ENCODE measurements at places on chromosomes 12 and 14.

GRCh38 chr12:130249376-130249775 lies 87.1 kb downstream of the FZD10 start:
- no peak for DNase-seq

DNA sequence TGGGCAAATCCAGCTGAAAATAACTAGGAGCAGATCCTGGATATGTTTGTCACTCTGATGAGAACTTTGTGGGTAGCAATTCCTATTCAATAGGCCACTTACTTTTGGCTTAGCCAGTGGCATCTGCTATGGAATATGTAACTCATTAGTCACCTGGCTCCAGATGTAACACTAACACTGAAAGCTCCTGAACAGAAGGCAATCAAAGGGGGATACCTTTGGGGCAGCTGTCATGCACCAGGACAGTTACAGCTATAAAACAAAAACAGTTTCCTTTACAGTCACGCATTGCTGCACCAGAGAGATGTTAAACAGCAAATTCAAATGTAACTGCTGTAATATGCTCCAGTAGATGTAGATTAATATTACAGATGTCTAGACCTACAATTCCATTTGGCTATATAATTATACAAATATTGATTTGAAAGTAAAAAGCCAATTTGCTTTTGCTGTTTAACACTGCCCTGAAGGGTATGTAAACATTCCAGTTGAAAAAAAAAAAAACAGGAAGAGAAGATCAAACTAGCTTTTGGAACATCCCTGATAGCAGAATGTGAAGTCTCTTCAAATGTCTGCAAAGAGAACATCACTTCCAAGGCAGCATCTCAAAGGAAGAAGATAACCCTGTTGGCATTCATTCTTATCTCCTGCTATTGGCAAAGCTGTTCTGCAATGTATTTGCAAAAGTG lies 18.4 kb downstream of the RACGAP1 start:
- no peak for DNase-seq

DNA sequence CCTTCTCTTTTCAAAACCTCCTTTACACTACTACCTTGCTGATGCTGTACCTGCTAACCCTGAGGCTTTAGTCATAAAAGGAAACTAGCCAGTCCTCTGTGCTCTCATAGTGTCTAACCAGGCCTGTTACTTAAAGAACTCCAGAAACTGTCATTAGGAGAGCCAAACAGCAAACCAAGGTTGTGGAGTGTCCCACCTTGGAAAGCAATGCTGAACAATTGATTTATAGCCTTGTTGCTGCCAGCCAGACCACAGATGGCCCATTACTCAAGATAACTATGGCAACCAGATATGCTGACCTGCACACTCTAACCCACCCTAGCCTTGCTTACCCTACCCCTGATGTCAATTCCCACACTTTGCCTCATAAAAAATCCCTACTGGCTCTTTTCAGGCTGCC lies 26.5 kb upstream of the BCAT1 start:
- no peak for DNase-seq

DNA sequence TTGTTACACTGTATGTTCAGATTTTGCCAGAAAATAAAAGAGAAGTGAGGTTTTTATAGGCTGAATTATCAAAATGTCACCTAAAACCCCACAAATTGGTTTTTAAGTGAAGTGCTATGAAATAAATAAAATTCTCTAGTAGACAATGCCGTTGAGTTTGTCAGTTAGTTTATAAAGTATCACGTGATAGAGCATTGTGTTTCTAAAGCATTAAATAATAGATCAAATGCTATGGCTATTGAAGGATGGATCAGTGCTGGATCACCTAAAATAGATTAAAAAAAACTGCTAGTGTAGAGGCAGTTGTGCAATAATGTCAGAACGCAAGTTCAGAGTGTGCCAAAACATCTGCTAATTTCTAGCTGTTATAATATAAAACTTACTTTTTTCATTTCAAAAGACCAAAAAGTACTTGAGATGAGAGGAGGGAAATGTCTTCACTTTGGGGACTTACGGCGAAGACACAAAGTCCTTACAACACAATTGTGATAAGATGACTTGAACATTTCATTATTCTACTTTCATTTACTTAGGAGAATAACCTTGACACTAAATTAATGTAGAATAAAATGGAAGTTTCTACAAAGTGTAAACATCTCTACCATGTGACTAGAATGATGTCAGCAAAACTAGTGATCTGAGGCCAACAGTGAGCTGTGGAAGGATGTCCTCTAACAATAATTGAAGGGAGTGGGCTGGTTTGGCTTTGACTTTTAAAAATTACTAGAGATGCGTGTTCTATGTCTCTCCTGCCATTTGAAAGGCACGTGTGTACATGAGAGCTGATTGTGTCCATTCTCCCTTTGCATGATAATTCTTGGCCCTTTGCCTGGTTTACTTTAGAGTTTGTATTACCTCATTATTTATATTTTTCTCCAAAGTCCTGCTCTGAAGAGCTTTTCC lies 154.4 kb upstream of the PDE3A start:
- DNase-seq: no peak

DNA sequence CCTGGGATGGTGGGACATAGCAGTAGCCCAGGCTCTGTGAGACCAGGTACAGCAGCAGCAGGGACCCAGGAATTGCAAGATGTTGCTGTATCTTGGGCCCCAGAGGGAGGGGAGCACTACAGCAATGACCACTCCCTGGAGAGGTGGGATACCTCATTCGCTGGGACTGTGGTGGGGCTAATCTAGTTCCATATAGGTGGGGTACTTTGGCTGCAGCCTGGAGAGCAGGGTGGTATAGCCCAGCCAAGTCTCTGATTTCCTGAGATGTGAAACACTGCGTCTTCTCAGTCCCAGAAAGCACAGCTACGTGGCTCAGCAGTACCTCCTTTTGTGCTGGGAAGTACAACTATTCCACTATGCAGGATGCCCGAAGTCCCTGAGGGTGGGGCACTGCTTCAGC lies 163.7 kb upstream of the ARHGAP5 start:
- DNase-seq: no peak

GRCh38 chr12:21666722-21667121 lies 9.1 kb upstream of the LDHB start:
- DNase-seq: no peak

DNA sequence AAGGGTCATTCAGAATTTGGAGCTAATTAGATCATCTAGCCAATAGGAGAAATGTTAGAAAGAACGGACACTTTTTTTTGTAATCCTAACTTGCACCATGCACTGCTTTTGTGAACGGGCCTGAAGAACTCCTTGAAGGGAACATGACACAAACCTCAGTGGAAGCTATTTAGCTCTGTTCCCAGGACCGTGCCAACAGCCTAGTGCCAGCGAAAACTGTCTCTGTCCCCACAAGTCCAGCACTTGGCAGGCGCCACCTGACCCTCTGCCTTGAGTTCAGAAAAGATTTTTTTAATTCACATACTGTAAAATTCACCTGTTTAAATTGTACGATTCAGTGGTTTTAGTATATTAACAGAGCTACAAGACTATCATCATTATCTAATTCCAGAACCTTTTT lies 31.3 kb upstream of the KCNA5 start:
- no peak for DNase-seq

GRCh38 chr12:94678849-94679248 lies 28.5 kb upstream of the TMCC3 start:
- DNase-seq: no peak

DNA sequence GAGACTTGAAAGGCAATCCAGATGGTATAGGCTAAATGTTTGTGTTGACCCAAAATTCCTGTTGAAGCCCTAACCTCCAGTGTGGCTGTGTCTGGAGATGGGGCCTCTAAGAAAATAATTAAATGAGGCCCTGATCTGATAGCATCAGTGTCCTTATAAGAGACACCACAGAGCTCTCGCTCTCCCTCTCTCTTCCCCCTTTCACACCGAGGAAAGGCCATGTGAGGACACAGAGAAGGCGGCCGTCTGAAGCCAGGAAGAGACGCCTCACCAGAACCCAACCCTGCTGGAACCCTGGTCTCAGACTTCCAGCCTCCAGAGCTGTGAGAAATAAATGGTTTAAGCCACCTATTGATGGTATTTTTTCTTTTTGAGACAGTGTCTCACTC lies 87.5 kb downstream of the SCARB1 start:
- no peak for DNase-seq

DNA sequence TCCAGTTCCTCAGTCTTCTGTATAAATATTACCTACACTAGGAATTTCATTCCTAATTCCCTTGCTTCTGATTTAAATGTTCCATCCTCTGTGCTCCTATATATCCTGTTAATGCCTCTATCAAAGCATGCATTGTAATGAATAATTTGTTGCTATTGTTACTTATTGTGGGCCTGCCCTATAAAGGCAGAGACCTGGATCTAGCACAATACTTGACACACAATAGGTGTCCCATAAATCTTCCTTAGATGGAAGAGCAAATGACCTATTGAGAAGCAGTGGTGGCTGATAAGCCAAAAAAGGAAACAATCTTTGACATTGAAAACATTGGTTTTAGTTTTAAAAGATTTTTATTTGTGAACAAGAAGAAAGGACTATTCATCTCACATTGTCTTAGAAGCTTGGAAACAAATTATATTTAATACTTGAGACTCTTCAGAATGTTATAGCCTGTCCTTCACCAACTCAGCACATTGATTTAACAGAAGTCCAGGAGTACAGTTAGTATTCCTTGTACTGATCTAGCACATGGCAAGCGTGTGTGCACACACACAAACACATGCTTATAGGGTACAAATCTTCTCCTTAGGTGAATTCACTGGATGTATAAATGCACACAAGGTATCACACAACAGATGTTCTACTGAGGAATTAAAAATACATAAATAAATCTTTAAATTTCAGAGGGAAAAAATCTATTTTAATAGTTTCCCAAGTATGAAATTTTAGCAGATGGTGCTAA lies 135.9 kb downstream of the DUSP6 start:
- DNase-seq: no peak

DNA sequence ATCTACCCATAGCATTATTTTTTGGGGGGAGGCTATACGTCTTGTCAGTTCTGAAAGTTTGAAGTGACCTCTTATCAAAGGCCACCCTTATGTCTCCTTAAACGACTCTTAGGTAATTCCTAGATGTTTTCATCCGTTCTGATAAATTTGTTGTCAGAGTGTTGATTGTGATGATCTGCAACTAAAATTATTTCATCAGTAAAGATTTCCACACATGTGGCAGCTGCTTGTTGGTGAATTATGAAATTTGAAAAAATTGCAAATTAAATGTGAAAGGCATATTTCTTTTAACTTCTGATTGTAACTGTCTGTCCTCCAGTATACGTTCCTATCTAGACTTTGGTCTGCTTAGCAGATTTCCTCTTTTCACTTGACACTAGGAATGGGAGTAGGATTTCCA lies 1.4 kb downstream of the ADIPOR2 start:
- DNase-seq: no peak

DNA sequence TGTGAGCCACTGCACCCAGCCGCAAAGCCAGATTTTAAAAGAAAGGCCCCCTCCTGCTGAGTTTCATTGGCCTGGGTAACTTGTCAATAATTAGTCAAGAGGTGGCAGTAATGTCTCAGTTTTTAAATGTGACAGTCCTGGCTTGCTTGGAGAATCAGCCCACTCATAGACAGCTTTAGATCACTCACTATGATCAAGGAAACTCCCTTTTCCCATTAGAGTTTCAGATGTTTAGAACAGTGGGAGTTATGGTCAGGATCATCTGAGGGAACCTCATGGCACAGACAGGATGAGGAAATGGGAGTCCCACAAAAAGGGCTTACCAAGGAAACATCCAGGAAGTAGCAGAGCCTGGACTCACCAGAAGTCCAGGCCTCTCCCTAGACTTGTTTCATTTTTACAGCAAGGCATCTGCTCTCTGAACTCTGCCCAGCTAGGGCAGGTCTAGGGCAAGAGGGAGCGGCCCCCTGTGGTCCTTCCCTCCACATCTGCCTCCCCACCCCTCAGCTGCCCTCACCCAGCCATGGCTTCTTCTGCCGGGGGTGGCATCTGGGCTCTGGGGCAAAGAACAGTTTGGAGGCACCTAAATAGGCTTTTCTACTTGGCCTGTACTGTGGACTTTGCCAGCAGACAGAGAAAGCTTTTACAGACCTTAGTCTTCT lies 11.2 kb downstream of the BCL2L14 start:
- DNase-seq: peak; percentile 40

GRCh38 chr14:89260898-89261297 lies 156.1 kb downstream of the FOXN3 start:
- DNase-seq: no peak

- DNase-seq: no peak
Measured at GRCh38 chr12:19058235-19059021, 71.1 kb upstream of the PLEKHA5 start.

DNA sequence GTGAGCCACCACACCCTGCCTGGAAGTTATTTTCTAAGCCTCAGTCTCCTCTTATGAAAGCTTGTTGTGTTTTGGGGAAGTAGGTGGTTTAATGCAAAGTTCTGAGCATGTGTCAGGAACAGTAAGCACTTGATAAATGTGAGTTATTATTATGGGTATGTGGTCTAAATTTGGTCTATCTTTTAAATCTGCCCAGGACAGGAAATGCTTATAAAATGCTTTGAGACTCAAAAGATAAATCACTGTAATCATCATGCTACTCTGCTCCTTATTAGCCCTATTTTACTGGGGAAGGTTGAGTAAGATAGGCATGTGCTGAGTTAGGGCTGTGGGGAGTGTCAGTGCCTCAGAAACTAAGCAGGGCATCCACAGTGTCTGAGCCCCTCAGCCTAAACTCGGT lies 13.1 kb upstream of the SRSF5 start:
- no peak for DNase-seq

- no peak for DNase-seq
Measured at GRCh38 chr12:32756476-32757066, 874 bp upstream of the YARS2 start.

DNA sequence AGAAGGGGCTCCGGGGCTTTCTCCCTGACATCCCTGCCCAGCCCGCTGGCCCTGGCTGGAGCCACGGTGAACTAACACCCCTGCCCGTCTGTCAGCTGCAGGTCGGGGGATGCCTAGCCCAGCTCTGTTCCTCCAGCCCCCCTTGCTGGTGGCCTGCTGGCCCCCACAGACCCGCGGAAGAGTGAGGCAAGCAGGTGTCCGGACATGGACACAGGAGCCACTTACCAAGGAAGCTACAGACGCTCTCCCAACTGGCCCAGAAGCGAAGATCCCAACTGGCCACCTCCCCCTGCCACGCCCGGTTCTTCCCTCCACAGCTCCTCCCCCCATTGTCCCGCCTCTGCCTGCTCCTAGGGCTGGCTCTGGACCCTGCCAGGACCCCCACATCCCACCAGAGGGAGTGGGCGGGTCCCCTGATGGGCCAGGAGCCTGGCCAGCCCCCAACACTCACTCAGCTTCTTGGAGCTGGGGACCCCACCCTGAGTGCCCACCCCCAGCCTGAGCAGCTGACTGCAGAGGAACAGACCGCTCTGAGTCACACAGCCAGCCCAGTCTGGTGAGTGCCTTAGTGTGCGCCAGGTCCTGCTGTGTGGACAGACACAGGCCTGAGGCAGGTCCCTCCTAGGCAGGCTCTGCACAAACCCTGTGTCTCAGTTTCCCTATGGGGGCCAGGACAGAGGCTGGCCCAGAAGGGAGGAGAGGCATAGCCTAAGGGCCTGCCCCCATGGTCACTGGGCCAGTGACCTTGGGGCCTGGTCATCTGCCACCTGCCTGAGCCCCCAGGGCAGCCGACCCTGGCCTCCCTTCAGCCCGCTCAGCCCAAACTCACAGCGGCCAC lies 7.7 kb downstream of the AHNAK2 start:
- DNase-seq: no peak
